ENCODE measurements at places on chromosomes 5 and 9. TPM values are rescaled to one million over a fixed set of nuclear protein-coding genes. Genes with fewer than 3 reads are reported as not detected.
A peak's percentile ranks its signal among the peaks of the same experiment; 100 is the strongest.

- DNase-seq, result no peak
- H3K36me3 ChIP-seq, result no peaks in the 10 kb centered on the region
- no peak overlapping the region for H3K4me3 ChIP-seq
- H3K27ac ChIP-seq, result no peak overlapping the region
- peaks cover 7% of the 10 kb centered on the region for H3K4me1 ChIP-seq
These were observed 285.0 kb downstream of the EFNA5 start for GRCh38 chr5:107385708-107386107.

Gene MSX2
- total RNA-seq, result 0.31 TPM

Gene MARVELD2
- 0.19 TPM for total RNA-seq

- no peak overlapping the region for H3K27ac ChIP-seq
- H3K27me3 ChIP-seq, result no peaks in the 10 kb centered on the region
- H3K4me1 ChIP-seq, result no peaks in the 10 kb centered on the region
- no peaks in the 10 kb centered on the region for H3K36me3 ChIP-seq
- DNase-seq, result no peak
These were observed 217.3 kb downstream of the LRRC70 start for GRCh38 chr5:62795926-62796325.

- H3K4me3 ChIP-seq, result no peak overlapping the region
- H3K4me1 ChIP-seq, result peaks cover 4% of the 10 kb centered on the region
- H3K36me3 ChIP-seq, result no peaks in the 10 kb centered on the region
- H3K27me3 ChIP-seq, result peaks cover 5% of the 10 kb centered on the region
- no peak for DNase-seq
These were observed 62.9 kb downstream of the DUSP1 start for GRCh38 chr5:172708183-172708505.

DNA sequence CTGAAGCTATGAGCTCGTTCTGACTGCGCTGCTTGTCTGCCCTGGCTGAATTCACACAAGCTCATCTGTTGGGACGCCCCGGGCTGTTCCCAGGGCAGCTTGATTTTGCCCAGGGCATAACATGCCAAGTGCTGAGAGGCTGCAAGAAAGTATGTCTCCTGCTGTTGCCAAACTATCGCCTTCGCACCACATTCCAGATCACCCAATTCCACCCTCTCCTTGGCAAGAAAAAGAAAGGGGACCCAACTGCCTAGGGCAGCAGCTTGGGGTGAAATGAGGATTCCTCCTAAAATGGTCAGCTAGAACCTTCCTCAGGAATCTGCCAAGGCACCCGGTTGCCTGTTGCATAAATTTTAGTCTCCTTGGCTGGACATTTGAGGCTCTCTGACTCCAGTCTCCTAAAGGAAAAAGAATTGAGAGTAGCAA is 21.2 kb downstream of the COL15A1 start:
- no peak for DNase-seq
- H3K4me1 ChIP-seq, result no peaks in the 10 kb centered on the region
- no peaks in the 10 kb centered on the region for H3K36me3 ChIP-seq
- no peak overlapping the region for H3K27ac ChIP-seq
- H3K4me3 ChIP-seq, result no peak overlapping the region
- no peaks in the 10 kb centered on the region for H3K27me3 ChIP-seq

DNA sequence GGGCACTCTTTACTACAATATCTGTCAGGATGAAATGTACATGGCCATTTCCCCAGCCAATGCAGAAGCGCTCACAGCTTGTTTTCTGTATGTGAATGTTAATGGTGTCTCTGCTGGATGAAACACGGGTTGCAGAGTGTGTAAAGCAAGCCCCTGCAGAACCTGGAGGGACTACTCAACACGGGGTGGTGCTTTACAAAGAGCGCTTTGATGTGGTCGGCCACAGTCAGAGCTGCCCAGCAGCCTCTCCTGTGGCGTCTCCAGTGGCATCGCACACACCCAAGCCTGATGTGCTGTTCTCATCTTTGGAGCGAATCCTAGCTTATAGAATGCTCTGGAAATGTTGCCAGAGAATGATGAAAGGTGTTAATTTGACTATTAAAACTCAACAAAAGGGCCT is 162.7 kb upstream of the NFIL3 start:
- H3K36me3 ChIP-seq, result no peaks in the 10 kb centered on the region
- H3K4me3 ChIP-seq, result no peak overlapping the region
- H3K4me1 ChIP-seq, result no peaks in the 10 kb centered on the region
- peaks cover 11% of the 10 kb centered on the region for H3K27me3 ChIP-seq

- H3K4me3 ChIP-seq, result no peak overlapping the region
- H3K4me1 ChIP-seq, result no peaks in the 10 kb centered on the region
- H3K36me3 ChIP-seq, result peaks cover 26% of the 10 kb centered on the region
These were observed 8.9 kb upstream of the RPL26L1 start for GRCh38 chr5:172950176-172950965.

- H3K36me3 ChIP-seq, result no peaks in the 10 kb centered on the region
- peaks cover 15% of the 10 kb centered on the region for H3K4me1 ChIP-seq
- H3K4me3 ChIP-seq, result peak overlapping the region; percentile 76
- no peak overlapping the region for H3K27ac ChIP-seq
- no peaks in the 10 kb centered on the region for H3K27me3 ChIP-seq
These were observed 21.9 kb upstream of the QSOX2 start for GRCh38 chr9:136267261-136268111.

DNA sequence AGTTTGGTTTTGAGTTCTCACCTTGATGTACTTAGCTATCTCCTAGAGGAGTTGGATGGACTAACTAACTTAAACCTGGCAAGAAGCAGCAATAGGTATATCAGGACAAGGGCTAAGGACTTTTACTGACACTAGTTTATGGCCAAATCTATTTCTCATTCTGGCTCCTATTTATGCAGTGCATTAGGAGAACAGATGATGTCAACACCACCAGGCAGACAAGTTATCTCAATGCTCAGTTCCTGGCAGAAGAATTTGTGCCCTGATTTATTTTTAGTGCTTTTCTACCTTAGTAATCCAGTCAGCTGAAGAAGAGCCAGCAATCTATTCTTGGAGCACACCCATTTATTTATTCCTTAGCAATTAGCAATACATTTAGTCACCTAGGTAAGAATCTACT is 30.7 kb upstream of the MYOT start:
- no peaks in the 10 kb centered on the region for H3K27me3 ChIP-seq
- H3K4me3 ChIP-seq, result no peak overlapping the region
- H3K36me3 ChIP-seq, result no peaks in the 10 kb centered on the region
- H3K4me1 ChIP-seq, result no peaks in the 10 kb centered on the region
- H3K27ac ChIP-seq, result no peak overlapping the region

- H3K4me1 ChIP-seq, result no peaks in the 10 kb centered on the region
- peak; percentile 4 for DNase-seq
- no peak overlapping the region for H3K4me3 ChIP-seq
These were observed 79.8 kb downstream of the RICTOR start for GRCh38 chr5:38994324-38994927.

DNA sequence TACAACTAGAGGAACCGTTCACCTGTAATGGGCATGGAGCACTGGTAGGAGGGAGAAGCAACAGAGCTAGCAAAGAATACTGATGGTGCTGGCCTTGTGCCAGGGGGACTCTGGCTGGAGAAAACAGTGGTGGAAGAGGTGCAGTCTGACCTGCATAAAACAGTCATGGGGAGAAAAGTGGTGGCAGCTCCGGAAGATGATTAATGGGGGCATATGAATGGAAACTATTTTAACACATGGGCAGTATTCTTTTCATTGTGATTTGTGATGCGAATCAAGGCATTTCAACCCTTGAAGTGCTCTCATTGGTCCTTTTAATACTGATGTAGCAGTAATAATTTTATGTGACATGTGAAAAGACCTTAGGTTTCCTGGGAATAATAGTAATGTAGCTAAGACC is 219.6 kb downstream of the ADAMTS6 start:
- no peak overlapping the region for H3K27ac ChIP-seq
- no peak overlapping the region for H3K4me3 ChIP-seq
- H3K36me3 ChIP-seq, result no peaks in the 10 kb centered on the region
- DNase-seq, result no peak

GRCh38 chr5:91499943-91500531 is 116.9 kb upstream of the ARRDC3 start:
- H3K27ac ChIP-seq, result no peak overlapping the region
- H3K36me3 ChIP-seq, result no peaks in the 10 kb centered on the region
- no peak overlapping the region for H3K4me3 ChIP-seq
- no peaks in the 10 kb centered on the region for H3K4me1 ChIP-seq

Gene IFNA2
- total RNA-seq, result not detected

DNA sequence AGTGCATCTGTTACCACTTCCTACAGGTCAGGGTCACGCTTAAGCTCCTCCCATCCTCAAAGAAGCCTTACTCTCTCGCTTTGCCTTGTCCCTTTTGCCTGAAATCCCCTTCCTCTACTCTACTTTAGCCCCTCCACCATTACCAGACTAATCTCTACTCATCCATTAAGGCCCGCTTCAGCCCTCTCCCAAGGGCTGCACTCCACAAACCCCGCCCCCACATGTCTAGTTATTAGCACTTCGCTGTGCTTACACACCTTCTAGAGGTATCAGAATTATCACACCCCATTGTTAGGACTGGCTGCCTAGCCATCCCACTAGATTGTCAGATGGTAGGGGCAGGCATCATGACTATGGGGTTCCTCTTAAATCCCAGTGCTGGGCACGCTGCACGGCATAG is 565.7 kb upstream of the WWC1 start:
- no peak overlapping the region for H3K4me3 ChIP-seq
- H3K27me3 ChIP-seq, result no peaks in the 10 kb centered on the region
- H3K27ac ChIP-seq, result no peak overlapping the region
- DNase-seq, result no peak
- H3K36me3 ChIP-seq, result no peaks in the 10 kb centered on the region

- no peak overlapping the region for H3K27ac ChIP-seq
- H3K4me1 ChIP-seq, result no peaks in the 10 kb centered on the region
- no peaks in the 10 kb centered on the region for H3K36me3 ChIP-seq
- no peak overlapping the region for H3K4me3 ChIP-seq
These were observed 103.2 kb downstream of the DPYSL3 start for GRCh38 chr5:147406636-147407035.

Gene SLC34A1
- not detected for total RNA-seq

DNA sequence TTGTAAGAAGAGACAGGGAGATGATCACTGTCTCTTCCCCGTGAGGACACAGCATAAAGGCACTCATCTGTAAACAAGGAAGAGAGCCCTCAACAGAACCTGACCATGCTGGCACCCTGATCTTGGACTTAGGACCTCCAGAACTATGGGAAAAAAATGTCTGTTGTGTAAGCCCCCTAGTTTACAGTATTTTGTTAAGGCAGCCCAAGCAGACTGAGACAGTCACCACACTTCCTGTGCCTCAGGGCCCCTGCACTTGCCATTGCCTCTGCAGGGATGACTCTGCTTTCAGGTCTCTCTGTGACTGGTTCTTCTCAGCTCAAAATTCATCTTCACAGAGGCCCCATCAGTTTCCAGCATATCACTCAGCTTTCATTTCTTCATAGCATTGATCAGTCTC is 372.1 kb downstream of the TLE1 start:
- no peaks in the 10 kb centered on the region for H3K4me1 ChIP-seq
- no peak overlapping the region for H3K27ac ChIP-seq
- no peaks in the 10 kb centered on the region for H3K27me3 ChIP-seq
- no peak overlapping the region for H3K4me3 ChIP-seq
- H3K36me3 ChIP-seq, result no peaks in the 10 kb centered on the region
- no peak for DNase-seq

- no peaks in the 10 kb centered on the region for H3K27me3 ChIP-seq
- H3K36me3 ChIP-seq, result no peaks in the 10 kb centered on the region
- DNase-seq, result no peak
- H3K27ac ChIP-seq, result no peak overlapping the region
These were observed 44.5 kb upstream of the NR5A1 start for GRCh38 chr9:124551472-124552272.

DNA sequence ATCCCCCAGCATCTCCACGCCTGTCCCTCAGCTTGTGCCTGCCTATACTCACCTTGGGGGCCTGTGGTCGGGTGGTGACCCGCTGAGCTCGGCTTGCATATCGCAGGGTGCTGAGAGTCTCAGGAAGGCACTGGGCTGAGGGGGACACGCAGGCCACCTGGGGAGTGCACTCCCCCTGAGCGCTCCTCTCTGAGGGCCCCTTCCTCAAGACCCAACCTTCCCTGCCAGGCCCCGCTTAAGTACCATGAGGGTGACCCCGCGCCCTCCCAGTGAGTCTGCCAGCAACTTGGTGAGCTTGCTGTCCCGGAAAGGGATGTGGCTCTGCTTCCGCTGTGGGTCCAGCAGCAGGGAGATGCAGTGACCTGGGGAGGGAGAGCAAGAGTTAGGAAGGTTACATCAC is 4.1 kb downstream of the KIF12 start:
- no peak for DNase-seq
- no peak overlapping the region for H3K27ac ChIP-seq
- no peaks in the 10 kb centered on the region for H3K36me3 ChIP-seq
- peaks cover 30% of the 10 kb centered on the region for H3K27me3 ChIP-seq
- H3K4me1 ChIP-seq, result peaks cover 6% of the 10 kb centered on the region

- H3K27ac ChIP-seq, result no peak overlapping the region
- H3K4me3 ChIP-seq, result no peak overlapping the region
- H3K36me3 ChIP-seq, result peaks cover 63% of the 10 kb centered on the region
These were observed 22.6 kb downstream of the STK10 start for GRCh38 chr5:172165465-172165864.

DNA sequence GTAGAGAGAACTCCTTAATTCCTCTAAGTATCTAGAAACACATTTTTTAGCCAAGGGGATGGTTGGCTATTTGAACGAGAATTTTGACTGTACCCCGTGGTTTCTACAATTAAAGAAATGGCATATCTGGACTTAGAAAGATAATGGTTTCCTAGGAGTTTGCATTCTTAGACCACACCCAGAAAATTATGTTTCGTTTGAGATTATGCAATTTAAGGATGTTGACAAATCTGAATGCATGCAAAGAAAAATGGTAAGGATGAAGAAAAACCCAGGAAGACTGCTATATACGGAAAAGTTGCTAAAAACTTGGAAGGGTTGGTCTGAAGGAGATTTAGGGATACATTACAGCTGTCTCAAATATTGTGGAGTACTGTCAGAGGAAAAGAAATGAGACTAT is 538.5 kb upstream of the WWC1 start:
- H3K36me3 ChIP-seq, result no peaks in the 10 kb centered on the region
- no peak overlapping the region for H3K4me3 ChIP-seq
- no peaks in the 10 kb centered on the region for H3K27me3 ChIP-seq
- DNase-seq, result no peak
- no peaks in the 10 kb centered on the region for H3K4me1 ChIP-seq

Gene PDE8B
- 0.22 TPM for total RNA-seq

Measured in CD4-positive, alpha-beta T cell (primary cell).